ENCODE measurements at places on chromosomes 1 and 21.
A peak's percentile ranks its signal among the peaks of the same experiment; 100 is the strongest.

- H3K36me3 ChIP-seq: no peaks in the 10 kb centered on the region
- H3K4me3 ChIP-seq: no peak overlapping the region
- H3K27ac ChIP-seq: no peak overlapping the region
- peaks cover 8% of the 10 kb centered on the region for H3K27me3 ChIP-seq
Measured at GRCh38 chr1:214446772-214447556, 104.4 kb downstream of the PTPN14 start.

GRCh38 chr1:3718764-3719163 is 33.5 kb upstream of the CCDC27 start:
- no peak overlapping the region for H3K27ac ChIP-seq
- peaks cover 5% of the 10 kb centered on the region for H3K4me1 ChIP-seq
- no peak for DNase-seq
- no peaks in the 10 kb centered on the region for H3K36me3 ChIP-seq
- no peak overlapping the region for H3K4me3 ChIP-seq

- H3K36me3 ChIP-seq: peaks cover 54% of the 10 kb centered on the region
- peak overlapping the region; percentile 53 for H3K27ac ChIP-seq
- H3K27me3 ChIP-seq: no peaks in the 10 kb centered on the region
- H3K4me3 ChIP-seq: peak overlapping the region; percentile 51
Measured at GRCh38 chr1:160558660-160559380, 20.5 kb downstream of the CD84 start.

- H3K27ac ChIP-seq: no peak overlapping the region
- DNase-seq: no peak
- H3K4me3 ChIP-seq: no peak overlapping the region
- H3K4me1 ChIP-seq: no peaks in the 10 kb centered on the region
- H3K36me3 ChIP-seq: no peaks in the 10 kb centered on the region
Measured at GRCh38 chr1:90162216-90162615, 167.3 kb downstream of the ZNF326 start.

GRCh38 chr1:53608071-53608470 is 130.9 kb downstream of the GLIS1 start:
- H3K27ac ChIP-seq: no peak overlapping the region
- H3K36me3 ChIP-seq: no peaks in the 10 kb centered on the region
- DNase-seq: no peak
- peaks cover 4% of the 10 kb centered on the region for H3K27me3 ChIP-seq

GRCh38 chr1:54950006-54950368 is 30.4 kb upstream of the TMEM61 start:
- H3K4me3 ChIP-seq: no peak overlapping the region
- H3K4me1 ChIP-seq: peaks cover 26% of the 10 kb centered on the region
- no peak for DNase-seq
- H3K36me3 ChIP-seq: no peaks in the 10 kb centered on the region

GRCh38 chr1:114455102-114455785 is 55.8 kb downstream of the TRIM33 start:
- H3K27ac ChIP-seq: no peak overlapping the region
- peaks cover 14% of the 10 kb centered on the region for H3K4me1 ChIP-seq
- no peak for DNase-seq
- H3K36me3 ChIP-seq: peaks cover 80% of the 10 kb centered on the region
- no peaks in the 10 kb centered on the region for H3K27me3 ChIP-seq

GRCh38 chr21:32475162-32475812 is 62.8 kb downstream of the EVA1C start:
- no peaks in the 10 kb centered on the region for H3K36me3 ChIP-seq
- H3K27ac ChIP-seq: no peak overlapping the region
- peaks cover 9% of the 10 kb centered on the region for H3K4me1 ChIP-seq
- no peak for DNase-seq

GRCh38 chr1:240462766-240463395 is 149.1 kb downstream of the GREM2 start:
- H3K4me1 ChIP-seq: no peaks in the 10 kb centered on the region
- no peaks in the 10 kb centered on the region for H3K36me3 ChIP-seq
- no peak overlapping the region for H3K27ac ChIP-seq
- no peaks in the 10 kb centered on the region for H3K27me3 ChIP-seq
- H3K4me3 ChIP-seq: no peak overlapping the region
- DNase-seq: no peak

- H3K4me3 ChIP-seq: no peak overlapping the region
- no peak for DNase-seq
- H3K27ac ChIP-seq: no peak overlapping the region
- H3K4me1 ChIP-seq: no peaks in the 10 kb centered on the region
- H3K36me3 ChIP-seq: no peaks in the 10 kb centered on the region
Measured at GRCh38 chr1:115727706-115728249, 40.7 kb downstream of the CASQ2 start.

DNA sequence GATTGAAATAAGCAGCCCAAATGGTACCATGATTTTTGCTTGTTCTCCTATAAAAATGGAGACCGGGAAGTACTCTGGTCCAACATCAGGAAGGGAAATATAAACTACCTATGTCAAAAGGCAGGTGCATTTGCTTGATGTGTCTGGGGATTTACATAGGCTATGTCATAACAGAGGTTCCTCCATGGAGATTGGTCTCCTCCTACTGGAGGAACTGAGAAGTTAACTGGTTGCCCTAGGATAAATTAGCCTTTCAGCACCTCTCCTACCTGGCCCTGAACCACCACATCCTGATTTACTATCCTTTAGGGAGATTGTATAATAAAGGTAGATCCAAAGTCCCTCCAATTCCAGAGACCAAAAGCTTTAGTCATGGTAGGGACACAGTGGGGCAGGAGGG is 1109.3 kb upstream of the B3GALT2 start:
- H3K4me3 ChIP-seq: no peak overlapping the region
- peaks cover 9% of the 10 kb centered on the region for H3K4me1 ChIP-seq

DNA sequence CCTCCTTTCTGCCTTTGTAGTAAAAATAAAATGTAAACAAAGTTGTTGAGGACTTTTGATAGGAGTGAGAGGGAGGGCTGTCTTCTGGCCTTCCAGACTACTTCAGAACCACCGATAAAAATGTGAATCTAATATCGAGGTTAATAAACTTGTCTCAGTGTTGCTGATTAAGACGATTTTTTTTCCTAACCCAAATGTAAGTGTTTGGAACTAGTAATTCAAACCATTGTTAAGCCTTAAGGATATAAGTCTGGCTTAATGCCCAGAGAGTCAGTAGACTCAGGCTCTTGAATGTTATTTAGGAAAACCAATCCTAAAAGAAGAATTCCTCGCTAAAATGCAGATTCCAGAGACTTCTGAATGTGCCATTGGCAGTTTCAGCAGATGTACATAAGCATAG is 356.9 kb downstream of the SIPA1L2 start:
- no peak overlapping the region for H3K4me3 ChIP-seq
- peaks cover 9% of the 10 kb centered on the region for H3K27me3 ChIP-seq
- DNase-seq: no peak
- H3K4me1 ChIP-seq: no peaks in the 10 kb centered on the region
- no peaks in the 10 kb centered on the region for H3K36me3 ChIP-seq

GRCh38 chr1:104264521-104264920 is 514.8 kb downstream of the AMY1C start:
- no peak overlapping the region for H3K27ac ChIP-seq
- H3K4me3 ChIP-seq: no peak overlapping the region
- no peak for DNase-seq
- no peaks in the 10 kb centered on the region for H3K4me1 ChIP-seq
- H3K27me3 ChIP-seq: no peaks in the 10 kb centered on the region

DNA sequence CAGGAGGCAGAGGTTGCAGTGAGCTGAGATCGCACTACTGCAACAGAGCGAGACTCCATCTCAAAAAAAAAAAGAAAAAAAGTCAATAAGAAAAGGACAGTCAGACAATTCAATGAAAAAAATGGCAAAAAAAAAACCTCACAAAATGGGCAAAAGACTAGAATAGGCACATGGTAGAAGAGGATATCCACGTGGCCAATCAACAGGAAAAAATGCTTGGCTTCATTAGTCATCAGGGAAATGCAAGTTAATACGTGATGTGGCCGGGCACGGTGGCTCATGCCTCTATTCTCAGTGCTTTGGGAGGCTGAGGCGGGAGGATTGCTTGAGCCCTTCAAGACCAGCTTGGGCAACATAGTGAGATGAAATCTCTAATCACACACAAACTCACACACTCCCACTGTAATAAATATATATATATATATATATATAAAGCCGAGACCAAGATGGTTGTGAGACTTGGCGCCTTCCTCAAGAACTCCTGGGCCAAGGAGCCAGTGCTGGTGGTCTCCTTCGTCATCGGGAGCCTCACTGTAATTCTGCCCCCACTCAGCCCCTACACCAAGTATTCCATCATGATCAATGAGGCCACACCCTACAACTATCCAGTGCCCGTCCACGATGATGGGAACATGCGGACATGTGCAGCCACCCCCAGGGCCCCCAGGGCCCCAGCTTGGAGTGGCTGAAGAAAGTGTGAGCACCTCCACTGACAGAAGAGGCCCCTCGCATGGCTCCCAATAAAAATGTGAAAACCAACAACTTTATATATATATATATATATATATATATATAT is 22.9 kb upstream of the LEFTY2 start:
- no peak for DNase-seq
- no peak overlapping the region for H3K4me3 ChIP-seq
- no peaks in the 10 kb centered on the region for H3K27me3 ChIP-seq
- H3K36me3 ChIP-seq: no peaks in the 10 kb centered on the region
- H3K4me1 ChIP-seq: peaks cover 4% of the 10 kb centered on the region

DNA sequence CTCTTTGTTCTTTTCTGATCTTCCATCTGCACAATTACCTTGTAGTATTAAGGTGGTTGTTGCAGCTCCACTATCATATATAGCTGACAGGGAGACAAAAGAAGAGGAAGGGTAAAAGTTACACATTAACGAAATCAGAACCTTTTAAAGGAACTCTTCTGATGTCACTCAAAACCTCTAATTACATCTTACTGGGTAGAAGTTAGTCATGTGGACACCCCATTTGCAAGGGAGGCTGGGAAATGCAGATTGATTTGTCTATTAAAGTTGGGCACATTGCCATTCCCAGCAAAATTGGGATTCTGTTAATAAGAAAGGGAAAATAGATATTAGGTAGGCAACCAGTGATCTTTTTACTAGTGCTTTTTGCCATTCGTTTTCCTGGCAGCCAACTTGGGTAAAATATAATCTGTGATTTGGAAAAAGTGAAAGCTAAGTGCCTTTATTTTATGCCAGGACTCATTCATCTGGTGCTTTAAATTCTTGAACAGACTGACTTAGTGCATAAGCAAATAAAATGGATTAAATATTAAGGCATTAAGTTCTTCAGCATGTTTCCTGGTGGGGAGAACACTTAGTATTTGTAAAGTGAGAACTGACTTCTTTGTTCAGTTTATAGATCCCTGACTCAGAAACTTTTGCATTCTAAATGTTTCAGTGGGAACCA is 71.3 kb downstream of the DNM3 start:
- H3K4me1 ChIP-seq: no peaks in the 10 kb centered on the region
- no peaks in the 10 kb centered on the region for H3K27me3 ChIP-seq
- no peak for DNase-seq
- H3K27ac ChIP-seq: no peak overlapping the region

GRCh38 chr1:178310685-178311105 is 186.1 kb downstream of the CLEC20A start:
- H3K36me3 ChIP-seq: no peaks in the 10 kb centered on the region
- no peak overlapping the region for H3K27ac ChIP-seq
- no peak for DNase-seq
- no peak overlapping the region for H3K4me3 ChIP-seq
